ENCODE measurements at places on chromosomes 4 and X.

DNA sequence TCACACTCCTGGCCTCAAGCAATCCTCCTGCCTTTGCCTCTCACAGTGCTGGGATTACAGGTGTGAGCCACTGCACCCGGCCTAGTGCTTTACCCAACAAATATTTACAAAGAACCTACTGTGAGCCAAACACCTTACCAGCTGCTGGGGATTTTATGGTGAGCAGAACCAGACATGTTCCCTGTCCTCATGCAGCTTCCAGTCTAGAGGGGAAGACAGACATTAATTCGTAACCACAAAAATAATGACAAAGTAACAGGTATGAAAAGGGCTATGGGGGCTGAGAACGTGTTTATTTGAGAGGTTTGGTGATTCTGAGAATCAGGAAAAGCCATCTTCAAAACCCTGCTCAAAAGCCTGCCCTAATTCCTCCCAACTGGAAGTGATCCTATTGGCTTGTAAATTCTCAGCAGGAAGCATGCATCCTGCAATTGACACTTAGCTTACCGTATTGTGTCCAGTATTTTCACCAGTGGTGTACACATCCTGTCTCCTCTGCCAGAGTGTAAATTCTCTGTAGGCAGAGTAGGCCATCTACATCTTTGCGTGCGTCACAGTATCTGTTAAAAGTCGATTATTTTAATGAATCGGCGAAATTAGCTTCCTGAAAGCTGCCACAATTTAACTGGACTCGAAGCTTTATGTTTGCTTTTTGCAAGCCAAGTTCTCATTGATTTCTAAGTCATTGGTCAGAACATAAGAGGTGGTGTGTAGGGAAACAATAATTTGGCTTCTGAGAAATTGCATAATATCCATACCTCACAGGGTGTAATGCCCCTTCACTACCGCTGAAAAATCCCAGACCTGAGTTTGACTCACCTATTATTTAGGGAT is 67.0 kb downstream of the TMEM156 start:
- DNase-seq: no peak

DNA sequence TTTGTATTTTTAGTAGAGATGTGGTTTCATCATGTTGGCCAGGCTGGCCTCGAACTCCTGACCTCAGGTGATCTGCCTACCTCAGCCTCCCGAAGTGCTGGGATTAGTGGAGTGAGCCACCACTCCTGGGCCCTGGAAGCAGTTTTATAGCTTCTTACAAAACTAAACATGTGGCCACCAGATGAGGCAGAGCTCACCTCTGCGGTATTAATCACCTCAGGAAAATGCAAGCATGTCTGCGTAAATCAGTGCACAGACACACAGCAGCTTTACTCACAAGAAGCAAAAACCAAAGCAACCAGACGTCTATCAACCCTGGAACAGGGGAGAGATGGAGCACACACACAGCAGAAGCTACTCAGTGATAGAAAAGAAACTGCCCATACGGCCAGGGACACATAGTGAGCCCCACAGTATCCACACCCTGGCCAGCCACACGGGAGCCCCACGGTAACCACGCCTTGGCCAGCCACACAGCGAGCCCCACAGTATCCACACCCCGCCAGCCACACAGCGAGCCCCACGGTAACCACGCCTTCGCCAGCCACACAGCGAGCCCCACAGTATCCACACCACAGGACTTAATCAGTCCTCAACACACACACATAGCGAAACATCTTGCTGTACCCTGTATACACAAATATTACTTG is 30.2 kb downstream of the PPP2R3B start:
- no peak for DNase-seq

GRCh38 chr4:175125410-175126068 is 207.4 kb downstream of the ADAM29 start:
- DNase-seq: no peak

GRCh38 chr4:122542411-122543236 is 78.2 kb downstream of the IL21 start:
- DNase-seq: no peak

- DNase-seq: no peak
These were observed 71.0 kb downstream of the UCHL1 start for GRCh38 chr4:41327770-41328169.
